ENCODE measurements at places on chromosomes 2 and 18.
A peak's percentile ranks its signal among the peaks of the same experiment; 100 is the strongest.

DNA sequence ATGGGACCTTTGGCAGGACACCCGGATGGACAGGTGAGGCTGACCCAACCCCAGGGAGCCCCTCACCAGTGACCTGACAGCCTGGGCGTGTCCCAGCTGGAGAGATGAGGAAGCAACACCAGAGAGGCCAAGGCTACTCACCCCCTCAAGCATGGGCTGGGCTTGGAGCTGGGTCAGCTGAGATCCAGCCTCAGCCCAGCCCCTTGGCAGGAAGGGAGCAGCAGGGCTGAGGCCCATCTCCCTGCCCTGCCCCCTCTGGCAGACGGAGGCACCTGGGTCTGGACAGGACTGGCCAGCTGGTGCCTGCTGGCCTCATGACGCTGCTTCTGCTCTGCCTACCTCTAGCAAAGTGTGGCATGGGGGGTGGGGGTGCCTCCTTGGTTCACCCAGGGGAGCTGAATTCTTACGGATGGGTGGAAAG, 37.8 kb downstream of the HS6ST1 start:
- no peak overlapping the region for H3K4me3 ChIP-seq
- DNase-seq = no peak
- peaks cover 27% of the 10 kb centered on the region for H3K4me1 ChIP-seq
- H3K36me3 ChIP-seq = peaks cover 21% of the 10 kb centered on the region

GRCh38 chr2:99851811-99852210, 290.6 kb downstream of the AFF3 start:
- no peak for DNase-seq
- no peak overlapping the region for H3K27ac ChIP-seq
- H3K4me3 ChIP-seq = no peak overlapping the region

GRCh38 chr2:43210467-43211303, 15.7 kb downstream of the ZFP36L2 start:
- peak overlapping the region; percentile 42 for H3K27ac ChIP-seq
- no peaks in the 10 kb centered on the region for H3K27me3 ChIP-seq
- DNase-seq = no peak
- peaks cover 7% of the 10 kb centered on the region for H3K36me3 ChIP-seq
- H3K4me1 ChIP-seq = peaks cover 31% of the 10 kb centered on the region
- peak overlapping the region; percentile 7 for H3K4me3 ChIP-seq

DNA sequence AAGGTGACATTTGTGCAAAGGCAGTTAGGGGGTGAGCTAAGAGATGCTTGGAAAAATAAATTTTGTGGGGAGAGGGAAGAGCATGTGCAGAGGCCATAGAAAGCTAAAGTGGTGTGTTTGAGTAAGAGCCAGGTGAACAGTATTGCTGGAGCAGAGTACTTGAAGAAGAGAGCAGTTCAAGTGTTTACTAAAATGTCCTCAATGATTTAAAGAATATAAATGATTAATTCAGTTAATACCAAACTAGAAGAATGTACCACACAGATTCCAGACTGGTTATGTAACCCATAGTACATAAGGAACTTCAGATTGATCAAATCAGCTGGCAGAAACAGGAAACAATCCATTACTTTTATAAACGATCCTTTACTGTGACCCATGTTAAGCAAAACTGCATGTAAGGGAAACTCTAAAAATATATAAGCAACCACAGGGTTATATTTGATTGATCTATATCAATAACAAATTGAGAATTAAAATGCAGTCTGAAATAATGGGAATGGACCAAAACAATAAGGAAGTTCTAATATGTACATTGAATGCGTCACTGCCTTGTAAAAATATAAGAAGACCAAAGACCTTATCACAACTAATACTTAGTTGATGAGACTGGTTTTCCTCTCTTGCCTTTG, 76.9 kb downstream of the LDAH start:
- peaks cover 3% of the 10 kb centered on the region for H3K4me1 ChIP-seq
- no peaks in the 10 kb centered on the region for H3K27me3 ChIP-seq
- no peak overlapping the region for H3K4me3 ChIP-seq
- no peaks in the 10 kb centered on the region for H3K36me3 ChIP-seq

DNA sequence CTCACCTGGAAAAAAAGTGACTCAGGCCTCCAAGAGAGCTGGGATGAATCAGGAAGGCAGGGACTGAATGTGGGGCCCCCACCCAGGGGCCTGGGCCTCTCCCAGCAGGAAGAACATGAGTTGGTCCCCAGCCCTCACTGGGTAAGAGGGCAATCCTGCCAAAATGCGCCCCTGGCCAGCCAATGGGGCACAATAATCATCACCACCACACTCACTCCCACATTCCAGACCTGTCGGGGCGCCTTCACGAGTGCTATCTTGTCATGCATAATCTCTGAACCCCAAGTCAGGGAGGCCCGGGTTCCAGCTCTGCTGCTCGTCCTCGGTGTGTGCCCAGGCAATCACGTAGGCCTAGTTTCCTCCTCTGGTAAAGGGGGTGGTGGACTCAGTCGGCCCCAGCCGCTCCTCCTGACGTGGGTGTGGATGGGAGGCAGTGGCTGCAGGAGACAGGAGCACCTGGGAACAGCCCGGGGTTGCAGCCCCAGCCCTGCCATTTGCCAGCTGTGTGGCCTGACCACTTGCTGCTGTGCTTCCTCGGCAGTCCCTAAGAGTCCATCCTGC, 115.1 kb downstream of the CYP26B1 start:
- no peak for DNase-seq
- no peak overlapping the region for H3K4me3 ChIP-seq
- peaks cover 29% of the 10 kb centered on the region for H3K27me3 ChIP-seq
- no peak overlapping the region for H3K27ac ChIP-seq
- no peaks in the 10 kb centered on the region for H3K36me3 ChIP-seq

DNA sequence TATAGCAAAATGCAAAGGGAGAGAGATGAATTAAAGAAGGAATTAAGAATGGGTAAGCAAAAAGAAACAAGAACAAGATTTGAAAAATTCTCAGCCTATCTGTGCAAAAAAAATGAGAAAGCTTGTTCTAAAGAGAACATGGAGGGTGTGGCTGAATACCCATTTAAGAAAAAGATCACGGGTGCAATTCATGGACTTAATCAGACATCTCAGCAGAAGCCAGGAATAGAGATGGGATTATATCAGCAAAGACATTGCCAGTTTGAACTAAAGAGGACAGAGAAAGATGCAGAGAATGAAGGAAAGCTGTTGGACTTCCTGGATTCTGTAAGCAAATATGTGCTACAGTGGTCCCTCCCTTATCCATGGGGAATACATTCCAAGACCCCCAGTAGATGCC, 115.6 kb downstream of the RTTN start:
- no peaks in the 10 kb centered on the region for H3K27me3 ChIP-seq
- H3K4me1 ChIP-seq = no peaks in the 10 kb centered on the region
- peak overlapping the region; percentile 0 for H3K27ac ChIP-seq
- no peaks in the 10 kb centered on the region for H3K36me3 ChIP-seq
- no peak overlapping the region for H3K4me3 ChIP-seq
- DNase-seq = no peak

- no peaks in the 10 kb centered on the region for H3K4me1 ChIP-seq
- H3K36me3 ChIP-seq = no peaks in the 10 kb centered on the region
- no peaks in the 10 kb centered on the region for H3K27me3 ChIP-seq
- H3K27ac ChIP-seq = no peak overlapping the region
- H3K4me3 ChIP-seq = no peak overlapping the region
These were observed 854.3 kb upstream of the ACVR2A start for GRCh38 chr2:146990311-146991054.

GRCh38 chr2:183564726-183565125, 440.5 kb downstream of the NUP35 start:
- no peaks in the 10 kb centered on the region for H3K27me3 ChIP-seq
- no peak overlapping the region for H3K27ac ChIP-seq
- H3K36me3 ChIP-seq = no peaks in the 10 kb centered on the region
- no peaks in the 10 kb centered on the region for H3K4me1 ChIP-seq
- no peak for DNase-seq

- DNase-seq = no peak
- H3K27ac ChIP-seq = peak overlapping the region; percentile 35
- H3K36me3 ChIP-seq = peaks cover 48% of the 10 kb centered on the region
- no peaks in the 10 kb centered on the region for H3K27me3 ChIP-seq
These were observed 31.4 kb downstream of the ATF2 start for GRCh38 chr2:175136334-175137215.

- peaks cover 2% of the 10 kb centered on the region for H3K36me3 ChIP-seq
- no peaks in the 10 kb centered on the region for H3K27me3 ChIP-seq
- peaks cover 4% of the 10 kb centered on the region for H3K4me1 ChIP-seq
- no peak for DNase-seq
These were observed 89.2 kb downstream of the LONRF2 start for GRCh38 chr2:100233061-100233460.

DNA sequence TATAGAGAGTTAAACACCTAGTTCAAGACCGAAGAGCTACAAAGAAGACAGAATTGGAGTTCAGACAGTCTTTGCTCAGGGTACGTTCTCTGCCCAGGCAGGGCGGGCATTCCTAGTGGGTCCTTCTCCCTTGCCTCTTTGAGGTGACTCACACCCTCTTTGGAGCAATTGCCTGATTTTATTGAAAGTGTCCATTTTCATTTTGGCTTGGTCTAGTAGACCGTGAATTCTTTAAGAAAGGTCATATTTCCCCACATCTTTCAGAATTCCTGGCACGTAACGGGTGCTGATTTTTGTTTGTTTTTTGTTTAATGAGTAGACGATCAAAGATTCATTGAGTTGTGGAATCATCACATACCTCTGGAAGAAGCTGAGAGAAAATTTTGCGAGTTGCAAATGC, 871.5 kb downstream of the RNF144A start:
- H3K36me3 ChIP-seq = peaks cover 3% of the 10 kb centered on the region
- no peak overlapping the region for H3K4me3 ChIP-seq
- H3K27ac ChIP-seq = no peak overlapping the region
- no peaks in the 10 kb centered on the region for H3K27me3 ChIP-seq
- H3K4me1 ChIP-seq = no peaks in the 10 kb centered on the region
- no peak for DNase-seq

DNA sequence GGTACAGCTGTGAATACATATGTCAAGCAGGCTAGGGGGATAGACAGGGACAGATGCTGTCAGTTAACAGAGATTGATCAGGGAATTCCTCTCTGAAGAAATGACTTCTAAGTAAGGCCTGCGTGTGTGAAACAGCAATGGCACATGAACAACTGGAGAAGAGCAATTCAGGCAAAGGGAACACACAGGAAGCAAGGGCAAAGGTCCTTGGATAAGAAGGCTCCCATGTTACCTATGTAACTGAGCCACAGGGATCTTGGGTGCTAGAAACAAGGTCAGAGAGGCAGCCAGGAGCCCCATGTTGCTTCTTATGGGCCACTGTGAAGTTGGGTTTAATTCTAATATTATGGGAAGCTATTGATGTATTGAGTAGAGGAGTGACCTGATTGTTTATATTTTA, 373.7 kb upstream of the ACVR2A start:
- no peaks in the 10 kb centered on the region for H3K27me3 ChIP-seq
- no peak overlapping the region for H3K4me3 ChIP-seq
- DNase-seq = no peak
- no peak overlapping the region for H3K27ac ChIP-seq
- H3K4me1 ChIP-seq = no peaks in the 10 kb centered on the region

- no peaks in the 10 kb centered on the region for H3K36me3 ChIP-seq
- no peak for DNase-seq
These were observed 372.4 kb upstream of the SLC8A1 start for GRCh38 chr2:40824278-40824677.

DNA sequence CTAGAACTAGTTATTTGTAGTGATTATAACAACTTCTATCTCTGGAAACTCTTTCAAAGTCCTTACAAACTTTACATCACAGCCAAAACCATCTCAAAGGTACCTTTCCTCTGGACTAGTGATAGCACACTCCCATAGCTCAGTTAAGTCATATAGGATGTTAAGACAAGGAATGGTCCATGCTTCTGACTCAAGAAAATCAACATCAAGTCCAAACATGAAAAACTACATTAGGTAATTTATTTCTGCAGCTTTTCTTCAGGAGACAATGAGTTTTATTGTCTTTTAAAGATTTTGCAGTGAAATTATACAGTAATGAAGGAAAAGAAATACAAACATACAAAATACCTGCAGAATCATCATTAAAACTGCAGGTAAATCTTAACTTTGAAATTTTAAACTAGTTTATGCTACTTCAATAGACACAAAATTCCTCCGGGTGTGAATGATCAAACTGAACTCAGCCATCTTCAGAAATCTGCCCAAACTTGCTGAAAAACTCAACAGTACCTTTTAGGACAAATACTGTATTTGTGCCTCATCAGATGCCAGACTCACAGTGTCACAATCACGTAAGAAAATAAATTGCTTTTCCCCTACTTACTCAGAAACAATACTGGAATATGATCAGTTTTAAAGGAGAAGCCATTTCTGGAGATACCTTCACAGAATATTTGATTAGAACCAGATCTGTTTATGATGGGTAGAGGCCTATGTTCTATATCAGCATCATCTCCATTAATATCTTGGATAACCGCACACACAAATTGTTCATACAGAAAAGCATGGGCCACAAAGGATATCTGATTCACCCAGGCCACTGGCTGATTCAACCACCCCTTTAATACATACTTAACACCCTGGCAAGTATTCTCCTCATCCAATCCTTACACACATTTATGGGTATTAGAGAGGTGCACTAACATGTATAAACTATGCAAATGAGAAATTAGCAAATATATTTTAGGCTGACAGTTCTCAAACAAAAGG, 2.6 kb downstream of the TMEM131 start:
- peaks cover 5% of the 10 kb centered on the region for H3K36me3 ChIP-seq
- no peak overlapping the region for H3K27ac ChIP-seq
- no peak for DNase-seq

GRCh38 chr2:154713675-154714074, 15.2 kb downstream of the KCNJ3 start:
- no peak overlapping the region for H3K27ac ChIP-seq
- no peak for DNase-seq
- no peaks in the 10 kb centered on the region for H3K27me3 ChIP-seq
- H3K4me1 ChIP-seq = no peaks in the 10 kb centered on the region
- no peak overlapping the region for H3K4me3 ChIP-seq

GRCh38 chr2:196925768-196926561, 542 bp downstream of the PGAP1 start:
- peaks cover 16% of the 10 kb centered on the region for H3K36me3 ChIP-seq
- DNase-seq = peak; percentile 4
- peaks cover 25% of the 10 kb centered on the region for H3K4me1 ChIP-seq
- H3K4me3 ChIP-seq = peak overlapping the region; percentile 90
- peak overlapping the region; percentile 92 for H3K27ac ChIP-seq
- no peaks in the 10 kb centered on the region for H3K27me3 ChIP-seq

- no peak overlapping the region for H3K27ac ChIP-seq
- DNase-seq = no peak
- no peaks in the 10 kb centered on the region for H3K27me3 ChIP-seq
- H3K36me3 ChIP-seq = peaks cover 5% of the 10 kb centered on the region
- H3K4me1 ChIP-seq = no peaks in the 10 kb centered on the region
These were observed 31.3 kb downstream of the EHD3 start for GRCh38 chr2:31265234-31265633.

- no peaks in the 10 kb centered on the region for H3K4me1 ChIP-seq
- no peak overlapping the region for H3K4me3 ChIP-seq
- H3K27me3 ChIP-seq = peaks cover 36% of the 10 kb centered on the region
- H3K36me3 ChIP-seq = no peaks in the 10 kb centered on the region
- no peak overlapping the region for H3K27ac ChIP-seq
These were observed 133.6 kb downstream of the TPO start for GRCh38 chr2:1546901-1547300.
